ENCODE measurements at places on chromosomes 7 and 10.

DNA sequence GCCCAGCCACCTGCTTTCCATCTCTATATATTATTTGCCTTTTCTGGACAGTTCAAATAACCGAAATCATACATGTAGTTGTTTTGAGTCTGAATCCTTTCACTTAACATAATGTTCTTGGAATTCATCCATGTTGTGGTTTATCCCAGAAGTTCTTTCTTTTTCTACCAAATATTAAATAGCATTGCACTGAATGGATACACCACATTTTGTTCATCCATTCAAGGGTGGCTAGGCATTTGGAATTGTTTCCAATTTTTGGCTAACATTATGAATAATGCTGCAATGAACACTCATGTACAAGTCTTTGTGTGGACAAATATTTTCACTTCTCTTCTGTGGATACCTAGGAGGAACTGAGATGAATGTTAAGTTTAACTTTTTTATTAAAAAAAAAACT is 18.0 kb downstream of the DNAJC1 start:
- no peak for DNase-seq

DNA sequence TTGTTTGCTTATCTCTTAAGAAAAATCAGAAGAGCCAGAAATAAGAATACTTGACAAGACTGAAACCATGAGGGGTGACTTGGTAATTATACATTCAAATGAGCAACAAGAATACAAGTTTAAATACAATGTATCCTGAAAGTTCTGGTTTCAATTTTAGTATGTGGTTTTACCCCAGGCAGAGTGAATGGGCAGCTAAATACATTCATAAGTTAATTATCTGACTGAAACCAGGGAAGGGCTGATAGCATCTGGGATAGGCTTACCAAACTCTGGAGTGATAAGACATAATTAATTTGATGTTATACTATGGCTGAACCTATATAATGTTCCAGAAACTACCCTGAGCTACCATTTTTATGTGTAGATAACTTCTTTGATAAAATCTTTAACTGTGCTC is 252.2 kb upstream of the PLXNA4 start:
- no peak for DNase-seq

DNA sequence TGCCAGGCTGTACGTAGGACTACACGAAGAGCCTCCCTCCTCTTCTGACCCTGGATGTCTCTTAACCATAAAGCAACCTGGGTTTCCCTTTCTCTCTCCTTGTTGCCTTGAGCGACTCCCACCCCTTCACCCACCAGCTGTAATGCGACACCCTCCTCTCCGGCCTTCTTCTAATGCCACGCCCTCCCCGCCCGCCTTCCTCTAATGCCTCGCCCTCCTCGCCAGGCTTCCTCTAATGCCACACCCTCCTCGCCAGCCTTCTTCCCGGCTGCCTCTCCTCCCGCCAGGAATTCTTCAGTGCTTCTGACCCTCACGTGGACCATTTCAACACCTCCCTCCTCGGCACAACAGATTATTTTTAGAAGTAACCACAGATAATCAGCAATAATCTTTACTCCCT is 348.5 kb upstream of the SHH start:
- DNase-seq, result no peak

DNA sequence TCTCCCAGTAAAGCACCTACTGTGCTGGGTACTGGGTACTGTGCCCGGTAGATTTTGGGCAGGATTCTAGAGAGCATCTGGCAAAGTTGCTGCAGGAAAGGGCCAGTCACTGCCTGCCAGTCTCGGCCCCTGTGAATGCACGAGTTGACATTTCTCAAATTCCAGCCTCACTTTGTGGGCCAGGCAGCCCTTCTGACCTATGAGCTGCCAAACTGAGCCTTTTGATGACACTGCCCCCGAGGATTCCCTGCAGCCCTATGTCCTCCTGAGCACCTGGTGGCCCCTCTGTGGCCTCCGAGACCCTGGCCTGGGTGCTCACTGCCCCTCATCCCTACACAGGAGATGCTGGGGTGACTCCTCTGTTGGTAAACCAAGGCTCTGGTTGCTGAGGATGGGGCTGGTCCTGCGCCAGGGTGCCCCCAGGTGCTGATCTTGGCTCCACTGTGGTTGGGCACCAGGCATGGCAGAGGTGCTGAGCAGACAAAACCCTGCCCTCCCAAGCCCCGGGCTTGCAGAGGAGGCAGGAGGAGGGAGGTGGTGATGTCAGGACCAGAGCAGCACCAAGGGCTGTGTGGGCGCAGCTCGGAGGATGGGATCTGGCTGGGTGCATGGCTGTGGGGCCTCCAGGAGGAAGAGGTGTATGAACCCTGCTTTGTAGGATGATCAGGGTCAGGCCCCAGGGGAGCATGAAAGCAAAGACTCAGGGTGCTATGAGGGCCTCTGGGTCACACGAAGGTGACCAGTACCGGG is 16.2 kb downstream of the LHPP start:
- DNase-seq, result no peak

DNA sequence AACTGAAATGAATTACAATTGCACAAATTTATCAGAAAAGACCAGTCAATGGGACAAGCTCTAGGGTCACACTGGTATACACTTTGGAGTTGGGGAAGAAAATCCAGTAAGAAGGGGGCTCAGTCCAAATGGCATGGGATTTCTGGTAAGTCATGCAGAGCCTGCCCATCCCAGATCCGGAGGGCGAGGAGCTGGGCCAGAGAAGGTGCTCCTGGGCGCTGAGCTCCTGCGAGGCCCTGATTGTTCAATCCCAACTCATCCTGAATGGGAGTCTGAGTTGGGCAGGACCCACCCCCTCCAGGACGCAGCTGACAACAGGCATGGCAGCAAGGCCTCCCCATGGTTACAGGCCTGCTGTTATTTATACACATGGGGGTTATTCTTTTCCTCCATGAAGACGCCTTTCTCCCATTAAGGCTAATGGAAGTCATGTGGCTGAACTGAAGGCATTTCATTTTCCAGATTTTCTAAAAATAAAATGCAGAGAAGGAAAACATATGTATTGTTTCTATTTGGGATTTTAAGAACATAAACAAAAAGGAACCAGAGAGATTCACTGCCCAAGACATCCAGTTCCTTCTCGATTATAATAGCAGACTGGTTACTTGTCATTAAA is 91.1 kb upstream of the ADAM12 start:
- DNase-seq, result no peak

- no peak for DNase-seq
Measured at GRCh38 chr10:12649012-12649584, 299.8 kb downstream of the CAMK1D start.

DNA sequence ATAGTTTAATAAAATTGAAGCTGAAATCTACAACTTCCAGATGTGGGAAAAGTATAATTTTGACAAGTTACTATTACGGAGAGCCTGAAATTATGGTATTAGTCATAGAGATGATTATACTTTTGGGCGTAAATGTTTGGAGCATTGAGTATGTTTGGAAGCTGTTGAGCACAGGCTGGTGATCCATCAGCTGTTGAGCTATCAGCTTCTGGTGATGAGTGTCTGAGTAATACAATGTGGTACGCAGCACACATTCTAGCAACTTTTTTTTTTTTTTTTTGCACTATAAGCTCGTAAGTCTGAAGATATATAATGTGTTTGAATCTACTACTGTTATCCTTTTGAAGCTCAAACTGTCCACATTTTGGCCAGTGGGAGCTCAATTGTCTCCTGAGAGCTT is 123.4 kb downstream of the ATE1 start:
- no peak for DNase-seq

DNA sequence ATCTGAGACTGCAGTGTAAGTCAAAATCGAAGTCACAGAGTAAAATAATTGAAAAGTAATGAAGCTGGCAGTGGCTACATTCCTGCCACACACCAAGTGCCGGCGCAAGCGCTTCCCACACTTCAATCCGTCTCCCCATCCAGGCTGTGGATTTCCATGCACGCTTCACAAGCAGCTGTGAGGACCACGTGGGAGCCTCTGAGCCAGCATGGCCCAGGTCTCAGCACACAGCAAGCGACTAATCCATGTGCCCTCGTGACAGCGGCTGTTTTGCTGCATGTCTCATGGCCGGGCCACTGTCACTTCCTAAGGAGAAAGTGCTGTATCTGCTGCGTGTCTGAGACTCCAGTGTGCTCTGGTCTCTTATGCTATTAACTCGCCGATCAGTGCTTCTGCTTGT is 566.9 kb downstream of the DNAJB6 start:
- no peak for DNase-seq

- no peak for DNase-seq
Measured at GRCh38 chr7:9711259-9711918, 1262.3 kb upstream of the PHF14 start.

DNA sequence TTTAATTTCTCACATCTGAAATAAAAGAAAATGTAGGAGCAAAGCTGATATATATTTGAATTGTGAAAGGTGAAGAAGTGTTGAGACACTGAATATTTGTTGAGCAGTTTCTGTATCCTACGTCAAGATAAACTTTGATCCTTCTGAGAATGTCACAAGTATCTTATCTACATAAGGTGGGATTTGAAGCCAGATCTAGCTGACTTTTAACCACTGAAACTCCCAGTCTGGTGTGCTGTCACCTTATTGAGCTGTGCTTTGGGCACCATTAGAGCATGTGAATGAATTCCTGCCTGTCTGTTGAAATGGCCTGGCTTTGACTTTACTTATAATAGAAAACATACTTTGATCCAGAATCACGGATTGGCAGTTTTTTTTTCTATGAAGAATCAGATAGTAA is 15.2 kb downstream of the GPR141 start:
- DNase-seq, result no peak

DNA sequence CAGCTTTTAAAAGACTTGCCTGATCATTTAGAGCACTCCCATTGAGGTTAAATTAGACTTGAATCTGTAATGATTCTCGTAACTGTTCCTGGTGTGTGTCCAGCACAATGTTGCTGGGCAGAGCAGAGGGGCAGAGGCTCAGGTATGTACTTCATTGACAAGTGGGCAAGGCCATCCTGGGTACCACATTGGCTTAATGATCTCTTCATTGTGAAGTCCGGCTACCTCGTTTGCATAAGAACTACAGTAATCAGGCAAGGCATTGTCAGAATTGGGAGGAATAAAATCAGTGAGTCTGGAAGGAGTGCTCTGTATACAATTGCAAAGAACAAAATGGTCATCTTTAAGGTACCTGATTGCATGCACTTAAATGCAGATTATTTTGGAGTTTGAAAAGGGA is 6.1 kb downstream of the RPS24 start:
- no peak for DNase-seq

DNA sequence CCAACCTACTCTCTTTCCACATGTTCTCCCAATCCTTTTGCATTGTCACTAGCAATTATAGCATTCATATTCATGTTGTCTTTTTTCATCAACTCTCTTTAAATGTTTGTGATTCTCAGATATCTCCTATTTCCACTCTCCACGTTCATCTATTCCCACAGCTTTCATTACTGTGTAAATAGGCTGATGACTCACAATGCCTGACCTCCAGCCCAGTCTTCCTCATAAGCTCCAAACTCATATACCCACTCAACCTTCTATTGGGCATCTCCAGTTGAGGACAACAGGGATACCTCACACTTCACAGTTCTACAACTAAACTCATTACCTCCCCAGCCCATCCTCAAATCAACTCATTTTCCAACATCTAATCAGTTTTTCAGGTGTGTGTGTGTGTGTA is 194.1 kb downstream of the DGKI start:
- DNase-seq, result no peak

- peak; percentile 69 for DNase-seq
Measured at GRCh38 chr10:6721964-6722615, 142.0 kb upstream of the PRKCQ start.

GRCh38 chr7:48140001-48140681 is 31.1 kb upstream of the ABCA13 start:
- no peak for DNase-seq

- DNase-seq, result no peak
Measured at GRCh38 chr7:111780527-111780926, 218.2 kb upstream of the IMMP2L start.

- no peak for DNase-seq
Measured at GRCh38 chr10:52316001-52316400, 1.9 kb downstream of the DKK1 start.

GRCh38 chr7:71345117-71345884 is 213.4 kb downstream of the GALNT17 start:
- no peak for DNase-seq

GRCh38 chr10:46251857-46252847 is 34.6 kb upstream of the ANTXRL start:
- no peak for DNase-seq

- DNase-seq, result no peak
Measured at GRCh38 chr10:77318739-77319138, 318.9 kb downstream of the KCNMA1 start.

DNA sequence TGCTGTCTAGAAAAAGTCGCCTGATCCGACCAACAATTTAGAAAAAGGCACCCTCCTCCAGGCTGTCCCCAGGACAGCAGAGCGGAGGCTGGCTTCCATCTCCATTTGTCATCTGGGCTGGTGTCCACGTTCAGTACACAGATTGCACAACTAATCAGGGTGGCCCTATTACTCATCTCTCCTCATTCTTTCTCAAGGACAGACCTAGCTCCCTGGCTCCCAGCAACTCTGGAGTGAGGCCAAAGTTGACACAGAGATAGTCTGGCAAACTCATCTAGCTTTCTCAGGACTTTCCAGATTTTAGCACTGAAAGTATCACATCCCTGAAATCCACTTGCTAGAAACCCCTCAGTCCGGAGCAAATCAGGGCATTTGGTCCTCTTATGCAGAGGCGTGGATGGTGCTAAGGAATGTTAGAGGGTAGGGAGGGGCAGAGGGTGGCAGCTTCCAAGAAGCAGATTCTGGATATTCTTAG is 75.1 kb downstream of the DNAH11 start:
- DNase-seq, result no peak

- no peak for DNase-seq
Measured at GRCh38 chr10:101682172-101682825, 12.7 kb downstream of the FBXW4 start.

DNA sequence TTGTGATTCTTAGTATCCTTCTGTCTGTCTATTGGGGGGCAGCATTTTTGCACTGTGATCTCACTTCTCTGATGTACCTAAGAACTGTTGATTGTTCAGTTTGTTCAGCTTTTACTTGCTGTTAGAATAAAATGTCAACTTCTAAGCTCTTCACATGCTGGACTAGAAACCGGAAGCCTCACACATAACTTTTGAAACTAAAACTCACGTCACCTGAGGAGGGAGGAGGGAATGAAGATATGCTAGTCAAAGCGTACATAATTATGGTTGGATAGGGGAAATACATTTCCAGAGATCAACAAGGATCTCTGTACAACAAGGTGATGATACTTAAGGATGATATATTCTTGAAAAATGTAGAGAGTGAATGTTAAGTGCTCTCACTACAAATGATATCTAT is 609.7 kb downstream of the INHBA start:
- DNase-seq, result no peak

DNA sequence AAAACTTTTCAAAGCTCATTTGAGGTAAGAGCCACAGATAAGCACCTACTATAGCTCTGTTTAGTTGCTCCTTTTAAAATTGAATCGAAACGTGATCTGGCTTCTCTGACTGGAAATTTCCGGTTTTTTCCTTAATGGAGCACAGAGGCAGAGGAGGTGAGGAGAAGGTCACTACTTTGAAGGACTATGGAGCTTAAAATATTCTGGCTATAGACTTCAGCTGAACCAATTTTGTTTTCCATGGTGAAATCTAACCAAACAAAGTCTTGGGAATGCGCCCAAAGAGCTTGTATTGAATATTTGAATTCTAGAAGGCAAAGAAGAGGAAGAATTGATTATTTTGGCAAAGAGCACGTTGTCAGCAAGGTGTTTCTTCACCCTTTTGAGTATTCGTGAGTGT is 711.1 kb downstream of the SUGCT start:
- peak; percentile 21 for DNase-seq
